ENCODE measurements at places on chromosomes 6 and 20. TPM values are rescaled to one million over a fixed set of nuclear protein-coding genes. Genes with fewer than 3 reads are reported as not detected.

GRCh38 chr20:47540443-47541354 lies 39.0 kb downstream of the NCOA3 start:
- no peak for DNase-seq

DNA sequence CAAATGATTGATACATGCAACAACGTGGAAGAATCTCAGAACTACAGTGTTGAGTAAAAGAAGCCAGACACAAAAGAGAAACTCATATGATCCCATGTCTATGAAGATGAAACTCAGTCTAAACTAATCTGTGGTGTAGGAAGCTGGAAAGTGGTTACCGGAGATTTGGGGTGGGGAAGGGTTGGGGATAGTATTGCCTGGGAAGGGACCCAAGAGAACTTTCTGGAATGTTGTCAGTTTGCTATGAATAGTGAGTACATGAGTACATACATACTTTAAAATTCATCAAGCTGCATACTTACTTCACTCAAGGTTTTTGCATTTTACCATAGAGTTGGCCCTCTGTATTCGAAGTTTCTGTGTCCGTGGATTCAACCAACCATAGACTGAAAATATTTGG lies 106.0 kb downstream of the SAMD5 start:
- no peak for DNase-seq

WFDC12 gene
- not detected for total RNA-seq

BLCAP gene
- 65.1 TPM for total RNA-seq
